ENCODE measurements at places on chromosomes 2 and 18. TPM values are rescaled to one million over a fixed set of nuclear protein-coding genes. Genes with fewer than 3 reads are reported as not detected.
A peak's percentile ranks its signal among the peaks of the same experiment; 100 is the strongest.

The CD207 gene
- not detected for total RNA-seq

The MAP3K19 gene
- total RNA-seq = not detected

The ERFE gene
- not detected for total RNA-seq

The CHRND gene
- total RNA-seq = not detected

The GDF7 gene
- 0.05 TPM for total RNA-seq

The KCNS3 gene
- not detected for total RNA-seq

The TNS1 gene
- total RNA-seq = 0.80 TPM

The NGEF gene
- total RNA-seq = not detected

The TBR1 gene
- not detected for total RNA-seq

The ALPI gene
- not detected for total RNA-seq

The KCNIP3 gene
- not detected for total RNA-seq

The TMEM247 gene
- total RNA-seq = not detected

The OBSL1 gene
- total RNA-seq = 0.48 TPM

GRCh38 chr2:196592911-196593881 is 46.3 kb upstream of the CCDC150 start:
- DNase-seq = no peak
- no peak within 1 kb of the TSS for H3K27ac ChIP-seq
- peaks cover 4% of the 10 kb centered on the region for H3K4me1 ChIP-seq
- H3K4me3 ChIP-seq = peak within 1 kb of the TSS; percentile 85

DNA sequence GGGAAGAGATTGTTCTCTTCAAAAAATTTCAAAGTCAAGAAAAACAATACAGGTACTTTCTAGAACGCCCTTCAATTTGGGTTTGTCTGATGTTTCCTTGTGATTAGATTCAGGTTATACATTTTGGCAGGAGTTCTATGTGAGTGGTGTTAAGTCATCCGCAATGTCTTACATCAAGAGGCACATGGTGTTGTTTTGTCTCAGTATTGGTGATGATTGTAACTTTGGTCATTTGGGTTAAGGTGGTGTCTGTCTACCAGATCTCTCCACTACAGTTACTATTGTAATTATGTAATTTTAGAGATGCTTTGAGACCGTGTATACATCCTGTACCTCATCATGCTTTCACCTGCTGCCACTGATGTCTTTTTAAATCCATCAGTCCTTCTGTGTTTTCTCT is 60.3 kb downstream of the TET3 start:
- peaks cover 18% of the 10 kb centered on the region for H3K36me3 ChIP-seq
- H3K27ac ChIP-seq = no peak overlapping the region
- no peak for DNase-seq
- peaks cover 13% of the 10 kb centered on the region for H3K4me1 ChIP-seq

DNA sequence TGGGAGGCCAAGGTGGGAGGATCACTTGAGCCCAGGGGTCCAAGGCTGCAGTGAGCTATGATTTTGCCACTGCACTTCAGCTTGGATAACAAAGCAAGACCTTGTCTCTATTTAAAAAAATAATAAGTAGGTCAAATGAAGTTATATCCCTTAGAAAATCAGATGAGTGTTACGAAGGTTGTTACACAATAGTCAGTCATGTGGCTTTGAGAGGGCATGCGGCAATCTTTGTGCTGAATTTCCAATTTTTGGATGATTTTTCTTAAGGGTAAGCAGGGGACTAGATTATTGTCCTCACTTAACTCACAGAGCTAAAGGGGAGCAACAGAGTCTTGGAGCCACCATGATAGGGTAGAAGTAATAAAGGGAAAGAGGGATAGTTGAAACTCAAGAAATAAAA is 71.8 kb downstream of the B3GNT2 start:
- no peaks in the 10 kb centered on the region for H3K4me1 ChIP-seq
- H3K27me3 ChIP-seq = no peaks in the 10 kb centered on the region
- H3K27ac ChIP-seq = no peak overlapping the region

DNA sequence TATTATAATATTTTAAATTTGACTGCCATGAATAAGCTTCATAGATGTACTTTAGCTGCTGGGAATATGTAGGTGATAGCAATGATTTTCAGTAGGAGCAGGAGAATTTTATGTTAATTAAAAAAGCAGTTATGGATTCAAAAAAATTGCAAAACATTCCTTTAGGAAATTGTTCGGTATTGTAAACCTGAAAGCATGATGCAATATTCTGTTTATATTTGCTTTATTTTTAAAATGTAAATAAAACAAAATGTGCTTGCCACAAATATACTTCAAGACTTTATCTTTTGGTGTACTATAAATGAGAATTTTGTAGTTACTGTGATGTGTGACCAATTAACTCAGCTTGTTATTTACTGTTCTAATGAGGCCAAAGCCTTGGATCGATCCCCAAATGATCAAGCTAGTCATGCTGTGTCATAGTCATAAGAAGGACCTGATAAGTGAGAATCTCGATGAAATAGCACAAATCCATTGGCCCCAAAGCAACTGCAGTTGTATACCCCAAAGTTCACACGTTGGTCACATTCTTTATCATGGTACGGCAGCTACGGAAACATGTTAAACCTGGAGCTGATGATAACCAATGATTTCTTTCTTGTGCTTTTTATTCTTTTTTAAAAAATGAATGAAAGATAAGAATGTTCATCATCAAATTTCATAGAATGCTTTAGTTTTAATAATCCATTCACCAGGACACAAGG is 23.6 kb upstream of the ATIC start:
- H3K4me1 ChIP-seq = no peaks in the 10 kb centered on the region
- no peak overlapping the region for H3K4me3 ChIP-seq
- no peak overlapping the region for H3K27ac ChIP-seq

- H3K27me3 ChIP-seq = no peaks in the 10 kb centered on the region
- no peak for DNase-seq
- H3K36me3 ChIP-seq = no peaks in the 10 kb centered on the region
Observed at GRCh38 chr2:148860037-148860436, 15.0 kb upstream of the KIF5C start.

- no peak for DNase-seq
- no peak overlapping the region for H3K27ac ChIP-seq
Observed at GRCh38 chr2:179565807-179566206, 295.6 kb downstream of the ZNF385B start.

GRCh38 chr2:54191361-54192135 is 64.5 kb downstream of the TSPYL6 start:
- H3K4me1 ChIP-seq = no peaks in the 10 kb centered on the region
- DNase-seq = no peak
- no peak overlapping the region for H3K4me3 ChIP-seq
- no peak overlapping the region for H3K27ac ChIP-seq
- H3K36me3 ChIP-seq = no peaks in the 10 kb centered on the region

GRCh38 chr2:236548179-236548921 is 21.3 kb upstream of the ACKR3 start:
- no peak overlapping the region for H3K4me3 ChIP-seq
- no peaks in the 10 kb centered on the region for H3K36me3 ChIP-seq
- H3K4me1 ChIP-seq = peaks cover 78% of the 10 kb centered on the region
- DNase-seq = no peak
- no peak overlapping the region for H3K27ac ChIP-seq

DNA sequence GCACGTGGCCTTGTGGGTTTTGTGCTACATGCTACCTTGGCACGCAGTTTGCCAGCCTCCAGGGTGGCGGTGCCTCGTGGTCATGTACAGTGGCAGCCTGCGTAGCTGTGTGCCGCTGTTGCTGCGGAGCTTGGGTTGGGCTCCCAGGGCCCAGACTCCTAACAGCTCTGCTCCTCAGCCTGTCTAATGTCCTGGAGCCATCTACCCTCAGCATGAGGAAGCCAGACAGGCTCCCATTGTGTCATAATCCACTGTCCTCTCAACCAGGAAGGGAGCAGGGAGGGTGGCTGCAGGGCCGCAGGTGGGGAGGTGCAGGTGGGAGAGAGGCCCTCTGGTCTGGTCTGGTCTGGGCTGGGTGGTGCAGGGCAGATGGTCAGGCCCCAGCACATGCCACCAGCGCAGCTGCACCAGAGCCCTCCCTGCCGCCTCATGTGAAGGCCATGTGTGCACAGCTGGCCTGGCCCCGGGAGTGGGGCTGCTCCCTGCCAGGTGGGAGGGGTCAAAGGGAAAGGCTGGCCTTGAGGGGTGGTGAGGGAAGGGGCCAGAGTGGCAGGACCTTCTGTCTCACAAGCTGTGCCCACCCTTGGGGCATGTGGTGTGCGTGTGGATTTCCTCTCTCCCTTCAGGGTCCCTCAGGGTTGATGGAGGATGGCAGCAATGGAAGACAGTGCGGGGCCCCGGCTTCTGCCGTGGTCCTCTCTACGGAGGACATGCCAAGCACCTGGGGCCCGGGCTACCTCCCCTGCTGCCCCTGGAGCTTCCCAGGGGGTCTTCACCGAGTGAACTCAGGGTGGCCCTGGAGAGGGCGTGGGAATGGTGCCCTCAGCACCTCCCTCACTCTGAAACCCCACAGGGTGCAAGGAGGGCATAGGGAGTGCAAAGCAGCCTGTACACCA is 4.8 kb downstream of the ATOH8 start:
- H3K4me3 ChIP-seq = no peak overlapping the region
- H3K4me1 ChIP-seq = no peaks in the 10 kb centered on the region
- no peak overlapping the region for H3K27ac ChIP-seq
- H3K27me3 ChIP-seq = peaks cover 7% of the 10 kb centered on the region
- no peak for DNase-seq
- H3K36me3 ChIP-seq = no peaks in the 10 kb centered on the region

DNA sequence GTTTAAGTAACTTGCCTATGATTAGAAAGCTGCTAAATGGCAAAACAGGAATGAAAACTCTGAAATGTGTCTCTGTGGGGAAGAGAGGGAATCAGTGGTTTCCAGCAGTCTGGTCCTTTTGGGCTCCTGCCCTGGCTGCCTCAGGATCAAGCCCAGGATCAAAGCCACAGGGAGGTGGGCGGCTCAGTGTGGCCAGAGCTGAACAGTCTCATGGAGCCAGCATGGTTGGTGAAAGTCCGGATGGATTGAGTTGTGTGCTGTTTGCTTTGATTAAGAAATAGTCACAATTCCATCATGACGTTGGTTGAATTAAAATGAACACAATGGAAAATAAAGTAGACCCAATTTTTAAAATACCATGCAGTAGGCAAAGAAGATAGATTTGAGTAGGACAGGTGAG is 344.2 kb downstream of the LPIN1 start:
- H3K4me1 ChIP-seq = no peaks in the 10 kb centered on the region
- no peak for DNase-seq
- H3K4me3 ChIP-seq = no peak overlapping the region
- H3K27me3 ChIP-seq = no peaks in the 10 kb centered on the region

GRCh38 chr2:136383167-136383566 is 265.2 kb upstream of the CXCR4 start:
- H3K27me3 ChIP-seq = no peaks in the 10 kb centered on the region
- H3K4me3 ChIP-seq = no peak overlapping the region
- H3K4me1 ChIP-seq = peaks cover 21% of the 10 kb centered on the region
- no peak for DNase-seq

- H3K27ac ChIP-seq = peak overlapping the region; percentile 32
- peaks cover 4% of the 10 kb centered on the region for H3K4me1 ChIP-seq
- peak; percentile 55 for DNase-seq
- no peaks in the 10 kb centered on the region for H3K36me3 ChIP-seq
- H3K4me3 ChIP-seq = no peak overlapping the region
- no peaks in the 10 kb centered on the region for H3K27me3 ChIP-seq
Observed at GRCh38 chr2:224638301-224638823, 53.2 kb upstream of the CUL3 start.

GRCh38 chr18:77134611-77135010 is 2.0 kb upstream of the MBP start:
- H3K4me1 ChIP-seq = peaks cover 18% of the 10 kb centered on the region
- H3K27me3 ChIP-seq = no peaks in the 10 kb centered on the region
- no peak for DNase-seq
- H3K4me3 ChIP-seq = no peak overlapping the region
- H3K27ac ChIP-seq = no peak overlapping the region
- H3K36me3 ChIP-seq = no peaks in the 10 kb centered on the region

GRCh38 chr18:53991202-53991601 is 233.3 kb downstream of the MBD2 start:
- no peak overlapping the region for H3K27ac ChIP-seq
- no peaks in the 10 kb centered on the region for H3K4me1 ChIP-seq
- no peaks in the 10 kb centered on the region for H3K27me3 ChIP-seq
- H3K4me3 ChIP-seq = no peak overlapping the region
- no peaks in the 10 kb centered on the region for H3K36me3 ChIP-seq

- no peak overlapping the region for H3K4me3 ChIP-seq
- H3K4me1 ChIP-seq = peaks cover 17% of the 10 kb centered on the region
- no peak overlapping the region for H3K27ac ChIP-seq
- H3K36me3 ChIP-seq = no peaks in the 10 kb centered on the region
- no peak for DNase-seq
Observed at GRCh38 chr2:29309090-29310029, 194.1 kb downstream of the CLIP4 start.

DNA sequence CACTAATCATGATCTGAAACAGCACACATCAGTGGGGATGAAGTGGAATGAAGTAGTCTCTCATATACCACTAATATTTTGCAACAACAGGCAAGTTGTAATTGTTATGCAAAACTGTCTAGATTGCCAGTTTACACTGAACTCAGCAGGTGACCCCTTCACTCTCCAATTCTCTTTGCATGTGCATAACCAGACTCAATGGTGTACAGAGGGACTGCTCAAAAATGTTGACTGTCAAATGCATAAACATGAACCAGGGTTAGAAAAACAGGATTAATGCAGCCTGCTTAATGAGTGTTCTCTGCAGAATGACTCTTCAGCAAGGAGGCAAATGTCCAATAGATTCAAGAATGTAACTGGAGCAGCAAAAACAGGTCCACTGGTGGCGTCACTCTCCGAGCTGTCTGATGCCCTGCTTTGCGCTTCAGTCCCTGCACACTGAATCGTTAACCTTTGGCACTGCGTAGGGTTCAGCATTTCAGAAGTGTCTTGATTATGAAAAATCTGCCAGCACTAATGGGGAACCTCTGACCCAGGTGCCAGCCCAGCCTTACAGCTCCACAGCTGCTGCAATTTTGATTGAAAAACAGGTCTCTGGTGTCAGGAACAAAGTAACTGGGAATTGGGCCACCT is 209.3 kb downstream of the TDRD15 start:
- H3K4me3 ChIP-seq = no peak overlapping the region
- no peaks in the 10 kb centered on the region for H3K27me3 ChIP-seq
- no peaks in the 10 kb centered on the region for H3K4me1 ChIP-seq
- DNase-seq = no peak
- no peaks in the 10 kb centered on the region for H3K36me3 ChIP-seq
- H3K27ac ChIP-seq = no peak overlapping the region

- no peaks in the 10 kb centered on the region for H3K36me3 ChIP-seq
- no peak for DNase-seq
- no peak overlapping the region for H3K4me3 ChIP-seq
Observed at GRCh38 chr18:28175150-28175929, 1.6 kb downstream of the CDH2 start.

GRCh38 chr2:70645733-70646419 is 92.2 kb upstream of the TGFA start:
- H3K4me3 ChIP-seq = no peak overlapping the region
- no peaks in the 10 kb centered on the region for H3K36me3 ChIP-seq
- no peak for DNase-seq
- H3K27ac ChIP-seq = no peak overlapping the region
- H3K27me3 ChIP-seq = no peaks in the 10 kb centered on the region

GRCh38 chr2:191566344-191566743 is 111.6 kb upstream of the NABP1 start:
- DNase-seq = no peak
- H3K36me3 ChIP-seq = no peaks in the 10 kb centered on the region
- H3K27me3 ChIP-seq = no peaks in the 10 kb centered on the region
- no peak overlapping the region for H3K27ac ChIP-seq

GRCh38 chr18:46222710-46223360 is 118.7 kb downstream of the HAUS1 start:
- no peaks in the 10 kb centered on the region for H3K4me1 ChIP-seq
- no peak overlapping the region for H3K4me3 ChIP-seq
- peaks cover 4% of the 10 kb centered on the region for H3K36me3 ChIP-seq
- DNase-seq = no peak

GRCh38 chr2:37167636-37168180 is 10.9 kb upstream of the EIF2AK2 start:
- no peak for DNase-seq
- H3K27me3 ChIP-seq = no peaks in the 10 kb centered on the region
- H3K36me3 ChIP-seq = no peaks in the 10 kb centered on the region
- H3K4me3 ChIP-seq = no peak overlapping the region

Measured in GM12878 (cell line).